CD4-positive, alpha-beta T cell treated with Interferon gamma for 1 hour (primary cell): ENCODE measurements at places on chromosomes 5 and 9.

DNA sequence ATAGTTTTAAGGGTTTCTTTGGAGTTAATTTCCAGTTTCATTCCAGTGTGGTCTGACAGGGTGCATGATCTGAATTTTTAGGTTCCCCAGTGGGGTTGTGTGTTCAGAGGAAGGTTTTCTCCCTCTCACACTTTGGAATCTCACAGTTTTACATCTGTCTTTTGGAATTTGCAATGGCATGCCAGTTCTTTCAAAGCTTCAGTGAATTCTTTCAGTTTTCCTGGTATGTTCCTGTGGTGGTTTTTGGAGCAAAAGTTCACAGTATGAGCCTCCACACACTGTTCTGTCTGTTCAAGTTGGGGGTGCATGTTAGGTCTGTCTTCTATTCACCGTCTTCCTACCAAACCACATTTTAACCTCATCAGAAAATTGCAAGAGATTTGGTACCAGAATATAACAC, 624.2 kb downstream of the KCTD16 start:
- no peak for DNase-seq

- DNase-seq = no peak
These were observed 112.7 kb downstream of the OSTF1 start for GRCh38 chr9:75200892-75201470.

- no peak for DNase-seq
These were observed 12.0 kb downstream of the URM1 start for GRCh38 chr9:128383007-128383753.

DNA sequence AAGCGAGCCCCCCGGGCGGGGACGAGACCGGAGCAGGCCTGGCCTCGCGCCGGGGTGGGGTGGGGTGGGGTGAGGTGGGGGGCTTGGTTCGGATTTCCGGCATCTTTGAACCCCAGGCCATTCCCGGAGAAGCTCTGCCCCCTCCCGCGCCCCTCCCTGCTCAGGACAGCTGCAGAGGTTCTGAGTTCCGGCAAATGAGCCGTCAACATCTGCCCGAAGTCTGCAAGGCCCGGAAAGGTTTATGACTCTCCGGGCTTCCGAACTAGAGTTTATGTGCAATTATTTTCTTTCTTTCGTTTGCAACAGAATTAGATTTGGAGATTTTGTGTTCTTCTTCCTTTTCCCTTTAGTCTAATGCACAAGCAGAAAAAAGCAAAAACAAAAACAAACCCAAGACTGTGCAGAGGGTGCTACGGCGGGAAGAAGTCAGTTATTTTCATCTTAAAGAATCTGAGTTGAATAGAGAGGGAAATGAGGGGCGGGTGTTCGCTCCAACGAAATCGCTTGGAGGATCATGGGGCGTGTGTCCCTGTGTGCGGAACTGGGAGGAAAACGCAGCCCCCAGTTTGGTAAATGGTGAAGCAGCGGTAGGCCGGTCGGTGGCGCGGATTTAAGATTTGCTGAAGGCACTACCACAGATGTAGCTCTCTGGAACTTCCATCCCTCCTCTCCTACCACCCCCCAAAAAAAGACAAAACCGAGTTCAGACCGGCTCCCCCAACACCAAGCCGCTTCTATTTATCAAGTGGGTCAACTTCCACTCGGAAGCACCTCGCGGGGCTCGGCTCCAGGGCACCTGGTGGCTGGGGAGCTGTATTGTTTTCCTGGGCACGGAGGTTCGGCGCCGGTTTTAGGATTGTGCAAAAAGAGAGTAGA, 4.8 kb downstream of the LHX2 start:
- no peak for DNase-seq

DNA sequence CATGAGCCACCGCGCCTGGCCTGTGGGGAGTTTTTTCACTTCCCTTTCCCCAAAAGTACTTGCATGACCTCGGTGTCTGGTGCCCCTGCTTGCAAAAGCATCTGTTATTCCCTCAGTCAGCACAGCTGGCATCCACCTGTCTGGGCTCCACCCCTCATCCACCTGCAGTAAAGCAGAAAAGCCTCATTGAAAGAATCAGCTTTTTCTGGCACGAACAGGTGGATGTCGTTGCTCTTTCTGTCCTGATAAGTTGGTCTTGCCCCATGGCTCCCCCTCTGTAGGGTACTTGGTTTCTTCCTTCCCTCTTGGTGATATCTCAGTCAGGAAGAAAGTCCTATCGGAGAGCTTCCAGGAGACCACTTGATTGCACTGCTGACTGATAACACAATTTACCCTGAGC, 37.4 kb downstream of the WWC1 start:
- no peak for DNase-seq
